Progenitor cell of endocrine pancreas (in vitro differentiated cells): ENCODE measurements at places on chromosomes 3 and 15.

DNA sequence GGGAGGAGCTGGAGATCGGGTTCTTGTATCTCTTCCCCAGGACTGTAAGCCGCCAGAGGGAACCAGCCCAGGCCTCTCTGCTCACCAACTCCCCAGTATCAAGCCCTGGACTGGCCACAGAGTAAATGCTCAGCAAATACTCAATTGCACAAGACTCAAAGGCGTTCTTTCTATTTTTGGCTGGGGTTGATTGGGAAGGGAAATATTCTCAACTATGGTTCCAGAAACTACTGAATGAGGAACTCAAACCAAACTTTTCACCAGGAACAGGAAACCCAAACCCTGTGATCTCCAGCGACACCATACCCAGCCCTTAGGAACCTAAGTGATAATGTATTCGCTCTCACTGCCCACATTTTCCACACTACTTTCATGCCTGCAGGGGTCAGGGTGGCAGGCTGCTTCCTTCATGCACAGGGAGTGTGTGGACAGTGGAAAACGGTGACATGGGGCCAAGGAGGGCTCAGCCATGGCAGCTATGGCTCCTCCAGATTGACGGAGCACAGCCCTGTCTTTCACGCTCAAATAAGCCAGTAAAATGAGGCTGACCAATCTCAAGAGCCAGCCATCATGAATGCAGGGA lies 124.7 kb upstream of the RAD18 start:
- no peak for DNase-seq

DNA sequence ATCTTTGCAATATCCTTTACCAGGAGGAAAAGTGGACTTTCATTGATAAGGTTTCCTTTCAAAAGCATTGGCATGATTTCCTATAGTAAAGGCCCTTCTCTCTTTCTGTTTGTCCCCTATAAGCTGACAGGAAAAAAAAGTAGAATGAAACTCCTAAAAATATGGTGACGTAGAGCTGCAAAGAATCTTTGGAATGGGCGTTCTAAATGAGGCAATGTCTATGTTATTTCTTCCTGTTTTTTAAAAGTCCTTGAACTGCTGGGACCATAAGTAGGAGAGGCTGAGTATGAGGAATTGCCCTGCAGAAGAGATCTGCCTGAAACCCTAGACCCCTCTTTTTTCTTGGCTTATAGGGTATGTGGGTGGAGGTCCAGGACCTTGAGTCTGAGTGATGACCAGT lies 17.2 kb downstream of the ST3GAL6 start:
- DNase-seq = no peak

- no peak for DNase-seq
Measured at GRCh38 chr15:94460624-94461023, 229.3 kb downstream of the MCTP2 start.

DNA sequence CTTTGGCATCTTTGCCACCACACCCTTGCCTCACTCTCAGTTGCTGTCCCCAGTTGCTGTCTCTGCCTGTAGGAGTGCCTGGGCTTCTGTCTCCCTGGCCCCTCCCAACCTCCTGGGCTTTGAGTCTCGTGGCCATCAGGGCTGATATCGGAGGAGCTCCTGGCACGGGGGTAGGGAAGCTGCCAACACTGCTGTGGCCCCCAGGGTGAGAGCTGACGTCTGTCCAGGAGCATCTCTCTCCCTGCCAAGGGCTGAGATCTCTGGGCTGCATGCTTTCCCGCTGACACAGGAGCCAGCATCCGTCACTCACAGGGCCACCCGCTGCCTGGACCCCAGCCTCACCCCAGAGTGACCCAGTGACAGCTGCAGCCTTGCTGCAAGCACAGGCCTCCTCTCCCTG lies 47.4 kb downstream of the EXOG start:
- DNase-seq = no peak

DNA sequence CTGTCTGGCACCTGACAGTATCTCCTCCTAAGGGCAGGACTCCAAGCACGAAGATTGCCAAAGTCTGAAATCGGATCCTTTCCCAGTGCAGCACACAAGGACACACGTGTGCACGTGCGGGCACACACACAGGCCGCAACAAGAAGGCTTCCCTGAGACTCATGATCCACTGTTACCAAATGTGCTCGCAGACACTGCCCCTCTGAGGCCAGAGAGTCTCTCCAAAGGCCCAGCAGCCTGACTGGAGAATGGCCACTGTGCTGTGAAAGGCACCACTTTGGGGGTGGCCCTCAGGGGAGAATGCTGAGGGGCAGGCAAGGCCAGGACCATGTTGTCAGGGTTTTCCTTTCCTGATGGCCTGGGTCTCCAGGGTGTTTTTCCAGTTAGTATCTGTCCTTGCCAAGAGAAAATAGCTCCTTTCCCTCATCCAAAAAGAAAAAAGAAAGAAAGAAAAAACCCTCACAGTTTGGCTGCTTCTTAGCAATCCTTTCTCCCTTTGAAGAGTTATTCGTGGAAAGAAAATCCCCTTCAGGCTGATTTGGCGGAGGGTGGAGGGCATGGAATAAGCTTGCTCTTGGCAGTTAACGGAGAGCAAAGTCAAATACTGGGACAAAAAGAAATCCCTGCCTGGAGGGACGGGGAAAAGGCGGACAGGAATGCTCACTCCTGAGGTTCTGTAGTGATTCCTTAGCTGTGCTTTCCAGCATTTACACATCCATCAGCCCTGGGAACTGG lies 112.2 kb upstream of the ETV5 start:
- no peak for DNase-seq
